ENCODE measurements at places on chromosomes 2 and 18.
A peak's percentile ranks its signal among the peaks of the same experiment; 100 is the strongest.

GRCh38 chr2:171513719-171514160 is 8.5 kb upstream of the CYBRD1 start:
- DNase-seq: no peak

- DNase-seq: no peak
These were observed 535 bp downstream of the ATG4B start for GRCh38 chr2:241637795-241638660.

- no peak for DNase-seq
These were observed 478.8 kb downstream of the ADCYAP1 start for GRCh38 chr18:1383465-1383864.

DNA sequence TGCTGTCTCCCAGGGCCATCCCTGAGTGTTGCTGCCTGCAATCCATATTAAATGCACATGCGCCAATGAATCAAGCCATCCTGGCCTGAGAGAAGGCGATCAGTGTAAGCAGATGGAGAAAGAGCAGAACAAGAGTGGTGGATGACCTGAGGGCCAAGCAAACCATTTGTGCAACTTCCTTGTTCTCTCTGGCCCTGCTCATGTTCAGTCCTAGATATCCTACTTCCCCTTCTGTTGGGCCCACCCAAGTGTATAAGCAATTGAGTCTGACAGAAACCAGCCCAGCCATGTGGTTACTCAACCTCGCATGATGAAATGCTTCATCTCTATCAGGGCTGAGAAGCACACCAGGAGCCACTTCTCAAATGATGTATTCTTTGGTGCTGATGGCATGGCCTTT is 383.1 kb upstream of the ID2 start:
- DNase-seq: no peak

DNA sequence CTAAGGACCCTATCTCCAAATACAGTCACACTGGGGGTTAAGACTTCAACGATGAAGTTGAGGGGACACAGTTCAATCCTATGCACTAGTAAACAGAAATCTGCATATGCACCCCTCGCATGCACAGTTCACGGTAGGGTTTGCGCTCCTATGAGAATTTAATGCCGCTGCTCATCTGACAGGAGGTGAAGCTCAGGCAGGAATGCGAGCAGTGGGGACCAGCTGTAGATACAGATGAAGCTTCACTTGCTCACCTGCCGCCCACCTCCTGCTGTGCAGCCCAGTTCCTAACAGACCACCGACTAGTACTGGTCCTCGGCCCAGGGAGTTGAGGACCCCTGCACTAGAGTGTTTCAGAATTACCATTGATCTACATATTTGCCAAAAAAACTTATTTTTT is 40.0 kb upstream of the FAHD2A start:
- DNase-seq: no peak

- no peak for DNase-seq
These were observed 110.2 kb downstream of the BARD1 start for GRCh38 chr2:214699236-214699635.

DNA sequence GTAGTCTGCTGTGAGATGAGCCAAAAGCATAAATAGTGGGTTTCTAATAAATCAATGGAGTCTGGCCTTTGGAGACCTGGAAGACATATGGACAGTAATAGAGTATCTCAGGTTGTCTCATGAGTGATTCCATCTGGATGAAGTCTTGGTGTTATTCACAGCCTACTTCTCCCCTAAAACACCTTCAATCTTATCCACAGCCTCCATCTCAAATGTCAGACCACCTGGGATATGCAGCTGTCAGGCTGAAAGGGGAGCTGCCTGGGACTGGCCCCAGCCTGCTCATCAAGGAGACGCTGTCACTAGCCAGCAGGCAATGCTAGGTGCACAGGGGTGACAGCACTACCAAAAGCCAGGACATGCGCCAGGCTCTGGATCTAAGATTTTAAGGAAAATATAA is 684.0 kb upstream of the ZEB2 start:
- DNase-seq: no peak

- no peak for DNase-seq
These were observed 50.8 kb downstream of the SPRED2 start for GRCh38 chr2:65381607-65382051.

DNA sequence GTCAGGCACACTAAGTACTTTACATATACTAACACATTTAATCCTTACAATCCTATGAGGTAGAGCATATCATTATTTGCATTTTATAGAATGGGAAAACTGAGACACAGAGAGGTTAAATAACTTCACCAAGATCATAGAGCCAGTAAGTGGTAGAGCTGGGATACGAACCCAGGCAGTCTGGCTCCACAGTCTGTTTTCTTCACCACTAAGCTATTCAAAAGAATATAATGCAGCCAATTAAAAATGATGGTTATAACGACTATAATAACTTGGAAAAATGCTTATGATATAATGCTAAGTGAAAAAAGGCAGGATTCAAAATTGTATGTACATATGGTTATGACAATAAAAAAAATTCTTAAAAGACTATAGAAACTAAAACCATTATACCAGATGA is 7.3 kb downstream of the THOC1 start:
- DNase-seq: no peak

DNA sequence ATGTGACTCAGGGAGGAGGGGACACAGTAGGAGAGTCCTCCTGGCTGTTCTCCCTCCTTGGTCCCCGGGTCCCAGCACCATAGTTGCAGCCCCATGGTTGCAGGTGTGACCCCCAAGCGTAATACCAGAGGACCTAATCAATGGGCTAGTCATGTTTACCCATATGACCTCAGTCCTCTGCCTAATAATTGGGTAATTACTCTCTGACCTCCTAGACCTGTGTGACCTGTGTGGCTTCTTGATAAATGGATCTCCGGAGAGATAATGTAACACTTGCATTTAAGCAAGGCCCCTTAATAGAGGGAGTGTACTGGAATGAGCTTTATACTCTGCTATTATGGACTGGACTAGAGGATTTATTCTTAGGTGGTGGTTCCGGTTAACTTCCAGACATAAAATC is 32.2 kb upstream of the GMCL1 start:
- no peak for DNase-seq

DNA sequence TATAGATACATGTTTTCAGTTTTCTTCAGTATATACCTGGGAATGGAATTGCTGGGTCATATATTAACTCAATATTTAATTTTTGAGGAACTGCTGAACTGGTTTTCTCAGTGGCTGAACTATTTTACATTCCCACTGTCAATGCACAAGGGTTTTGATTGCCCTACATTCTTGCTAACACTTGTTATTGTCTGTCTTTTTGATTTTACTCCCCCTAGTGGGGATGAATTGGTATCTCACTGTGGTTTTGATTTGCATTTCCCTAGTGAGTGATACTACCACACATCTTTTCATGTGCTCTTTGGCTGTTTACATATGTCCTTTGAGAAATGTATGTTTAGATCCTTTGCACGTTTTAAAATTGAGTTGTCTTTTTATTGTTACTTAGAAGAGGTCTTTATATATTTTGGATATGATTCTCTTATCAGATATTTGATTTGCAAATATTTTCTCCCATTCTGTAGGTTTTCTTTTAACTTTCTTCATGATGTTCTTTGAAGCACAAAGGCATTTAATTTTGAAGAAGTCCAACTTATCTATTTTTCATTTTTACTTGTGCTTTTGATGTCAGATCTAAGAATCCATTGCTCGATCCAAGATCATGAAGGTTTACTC is 36.2 kb downstream of the ASB1 start:
- DNase-seq: no peak

DNA sequence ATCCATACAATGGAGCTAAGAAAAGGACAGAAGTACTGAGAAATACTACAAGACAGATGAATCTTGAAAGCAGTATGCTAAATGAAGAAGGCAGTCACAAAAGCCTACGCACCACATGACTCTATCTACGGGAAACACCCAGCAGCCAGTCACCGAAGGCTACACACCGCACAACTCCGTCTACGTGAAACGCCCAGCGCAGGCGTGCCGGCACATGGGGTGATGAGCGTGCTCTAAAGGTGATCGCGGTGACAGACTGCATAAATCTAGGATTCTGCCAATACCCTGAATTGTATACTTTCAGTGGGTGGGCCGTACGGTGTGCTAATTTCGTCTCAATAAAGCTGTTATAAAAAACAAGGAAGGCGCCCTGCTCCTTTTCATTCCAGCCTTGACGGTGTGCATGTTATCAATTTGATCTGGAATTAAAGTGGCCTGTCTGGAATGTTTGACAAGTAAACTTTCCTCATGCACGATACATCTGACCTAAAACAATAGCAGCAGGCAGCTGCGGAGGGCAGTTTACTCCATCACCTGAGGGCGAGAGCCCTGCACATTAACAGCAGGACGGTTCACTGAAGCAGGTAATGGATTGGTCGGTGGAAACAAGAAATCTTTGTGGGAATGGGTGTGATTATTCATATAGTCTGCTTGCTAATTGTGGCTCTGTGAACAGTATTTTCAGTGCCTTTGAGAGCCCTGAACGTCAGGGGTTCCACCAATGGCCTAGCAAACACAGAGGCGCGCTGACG is 86.2 kb upstream of the SALL3 start:
- DNase-seq: no peak

GRCh38 chr2:143700865-143701264 is 571.6 kb downstream of the ARHGAP15 start:
- DNase-seq: no peak

GRCh38 chr2:105652014-105652796 is 92.5 kb upstream of the NCK2 start:
- DNase-seq: no peak

- DNase-seq: no peak
These were observed 25.5 kb upstream of the RALBP1 start for GRCh38 chr18:9449600-9450414.

DNA sequence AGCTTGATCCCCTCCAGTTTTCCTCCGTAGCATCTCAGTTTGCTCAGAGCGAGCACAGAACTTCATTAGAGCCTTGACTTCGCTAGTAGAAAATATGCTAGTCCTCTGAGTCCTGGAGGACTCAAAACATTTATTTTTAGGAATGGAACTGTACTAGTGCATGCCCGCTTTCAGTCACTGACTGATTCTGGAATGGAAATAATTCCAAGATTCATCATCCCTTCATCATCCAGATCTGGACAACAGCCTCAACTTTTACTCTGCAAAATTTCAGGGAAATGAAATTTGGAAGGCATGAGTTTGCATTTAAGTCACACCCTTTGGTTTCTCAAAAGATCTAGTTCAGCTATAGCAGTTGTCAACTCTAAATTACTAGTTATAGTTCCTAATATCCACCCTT is 304.6 kb downstream of the XIRP2 start:
- no peak for DNase-seq

GRCh38 chr2:241096979-241097378 is 5.1 kb downstream of the MTERF4 start:
- DNase-seq: no peak

GRCh38 chr2:127072970-127073369 is 34.0 kb downstream of the BIN1 start:
- DNase-seq: no peak

DNA sequence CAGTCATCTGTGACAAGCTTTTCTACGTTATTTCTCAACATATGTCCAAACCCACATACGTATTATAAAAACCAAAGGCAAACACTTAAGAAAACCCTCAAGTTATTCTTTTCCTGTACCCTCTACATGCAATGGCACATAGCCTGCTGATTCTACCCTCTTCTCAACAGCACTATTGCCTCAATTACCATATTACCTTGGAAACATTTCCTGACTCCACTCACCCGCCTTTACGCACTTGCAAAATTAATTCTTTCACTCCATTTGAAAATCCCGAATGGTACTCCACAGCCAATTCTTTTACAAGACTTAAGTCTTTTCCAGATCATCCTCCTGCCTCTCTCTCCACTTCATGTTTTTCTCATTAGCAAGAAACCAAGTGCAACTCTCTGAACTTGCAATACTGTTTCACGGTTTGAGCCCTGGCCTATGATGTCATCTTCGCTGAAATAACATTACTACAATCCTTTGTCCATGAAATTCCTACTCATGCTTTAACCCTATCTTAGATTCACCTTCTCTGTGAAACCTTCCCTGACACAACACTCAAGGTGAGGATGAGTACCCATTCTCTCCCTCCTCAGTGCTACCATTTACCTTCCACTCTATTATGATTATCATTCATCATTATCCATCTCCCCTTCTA is 29.0 kb downstream of the SESTD1 start:
- no peak for DNase-seq

GRCh38 chr2:97713296-97714083 is at the start of gene ZAP70:
Gene ZAP70 (plus strand): TSS chr2:97713576. CDS start chr2:97724037, 10,461 bp downstream.
- peak; percentile 48 for DNase-seq

DNA sequence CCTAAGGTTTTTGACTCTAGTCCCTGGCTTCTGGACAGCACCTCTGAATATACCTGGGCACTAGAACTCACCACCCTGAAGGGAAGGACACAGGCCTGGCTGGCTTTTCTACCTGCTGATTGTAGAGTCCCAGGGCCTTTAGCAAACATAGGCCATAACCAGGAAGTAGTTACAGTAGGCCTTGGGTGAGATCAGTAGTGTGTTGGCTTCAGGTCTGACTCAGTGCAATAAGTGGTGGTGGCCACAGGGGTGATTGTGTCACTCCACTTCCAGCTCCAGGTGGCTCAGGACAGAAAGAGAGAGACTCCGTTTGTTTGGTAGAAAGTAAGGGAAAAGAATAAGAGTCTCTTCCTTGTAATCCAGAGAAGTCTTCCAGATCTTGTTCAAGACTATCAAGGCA is 101.7 kb upstream of the LGALSL start:
- DNase-seq: no peak

- no peak for DNase-seq
These were observed 46.6 kb downstream of the TSPYL6 start for GRCh38 chr2:54209379-54209778.

- DNase-seq: no peak
These were observed 269.7 kb upstream of the ZNF521 start for GRCh38 chr18:25621682-25622081.

DNA sequence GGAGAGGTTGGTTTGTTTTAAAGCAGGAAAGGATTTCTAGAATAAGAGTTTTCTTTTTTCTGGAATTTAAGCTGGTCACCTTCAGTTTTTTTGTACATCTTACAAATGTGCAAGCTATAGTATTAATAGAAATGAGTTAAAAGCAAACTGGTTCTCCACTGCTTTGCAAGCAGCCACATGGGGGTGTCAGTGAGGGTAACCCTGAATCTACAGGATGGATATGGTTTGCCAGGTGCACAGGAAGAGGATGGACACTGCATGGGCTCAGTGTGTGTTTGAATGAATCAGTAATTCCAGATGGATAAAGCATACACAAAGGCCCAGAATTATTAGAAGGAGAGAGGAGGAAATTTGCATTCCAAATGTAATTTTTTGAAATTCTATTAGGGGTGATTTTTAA is 89.0 kb downstream of the MAPRE2 start:
- DNase-seq: no peak

Measured in stimulated activated CD4-positive, alpha-beta T cell treated with anti-CD3 and anti-CD28 coated beads, TNF-alpha, amount 100 ng/mL, for 48 hours (primary cell).